CD8-positive, alpha-beta memory T cell (primary cell): ENCODE measurements at places on chromosomes 6 and 20. TPM values are rescaled to one million over a fixed set of nuclear protein-coding genes. Genes with fewer than 3 reads are reported as not detected.

DNA sequence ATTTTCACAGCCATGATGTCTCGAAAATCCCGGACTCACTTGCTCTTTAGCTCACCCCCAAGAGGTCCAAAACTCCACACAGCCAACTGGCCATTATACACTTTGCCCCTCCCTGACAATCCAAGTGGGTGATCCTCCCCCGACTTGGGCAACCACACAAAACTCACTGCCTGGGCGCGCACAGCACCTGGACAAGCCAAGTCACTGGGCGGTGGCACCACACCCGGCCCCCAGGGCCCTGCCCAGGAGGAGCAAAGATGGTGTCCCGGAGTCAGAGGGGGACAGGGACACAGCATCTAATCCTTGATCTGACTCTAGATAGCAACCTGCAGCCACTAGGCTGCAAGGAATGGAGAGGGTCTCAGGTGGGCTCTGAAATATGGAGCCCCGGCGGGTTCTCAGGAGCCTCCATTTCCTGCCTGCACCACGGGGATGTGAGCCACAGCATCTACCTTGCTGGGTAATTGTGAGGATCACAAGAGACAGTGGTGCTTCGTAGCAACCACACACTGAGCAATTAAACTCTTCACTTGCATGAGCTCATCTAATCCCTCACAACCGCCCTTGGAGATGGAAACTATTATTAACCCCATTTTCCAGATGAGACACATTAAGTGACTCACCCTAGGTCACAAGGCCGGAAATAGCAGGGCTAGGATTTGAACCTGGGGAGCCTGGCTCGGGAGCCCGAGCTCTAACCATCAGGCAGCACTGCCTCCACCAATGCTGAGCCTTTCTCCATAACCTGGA is 66.6 kb downstream of the BMP7 start:
- no peak for DNase-seq

GRCh38 chr20:63693733-63694583 is 2.5 kb upstream of the TNFRSF6B start:
- DNase-seq = no peak

RMND1 gene
- polyA plus RNA-seq = 10.4 TPM

DNA sequence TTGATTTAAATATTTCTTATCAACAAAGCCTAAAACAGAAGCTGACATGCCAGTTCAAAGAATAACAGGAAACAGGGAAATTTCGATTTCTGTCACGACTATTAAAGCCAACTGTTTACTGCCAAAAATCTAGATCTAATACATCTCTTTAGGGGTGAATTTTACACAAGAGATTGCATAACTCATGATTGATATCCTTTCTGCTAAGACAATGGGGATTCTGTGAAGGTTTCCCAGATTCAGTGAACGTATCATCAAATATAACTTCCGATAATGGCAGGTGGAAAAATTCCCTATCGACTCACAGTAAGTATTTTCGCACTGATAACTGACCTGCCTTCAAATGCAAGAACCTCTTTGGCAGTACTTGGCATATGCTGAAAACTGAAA is 42.9 kb downstream of the NHSL1 start:
- DNase-seq = no peak

DNA sequence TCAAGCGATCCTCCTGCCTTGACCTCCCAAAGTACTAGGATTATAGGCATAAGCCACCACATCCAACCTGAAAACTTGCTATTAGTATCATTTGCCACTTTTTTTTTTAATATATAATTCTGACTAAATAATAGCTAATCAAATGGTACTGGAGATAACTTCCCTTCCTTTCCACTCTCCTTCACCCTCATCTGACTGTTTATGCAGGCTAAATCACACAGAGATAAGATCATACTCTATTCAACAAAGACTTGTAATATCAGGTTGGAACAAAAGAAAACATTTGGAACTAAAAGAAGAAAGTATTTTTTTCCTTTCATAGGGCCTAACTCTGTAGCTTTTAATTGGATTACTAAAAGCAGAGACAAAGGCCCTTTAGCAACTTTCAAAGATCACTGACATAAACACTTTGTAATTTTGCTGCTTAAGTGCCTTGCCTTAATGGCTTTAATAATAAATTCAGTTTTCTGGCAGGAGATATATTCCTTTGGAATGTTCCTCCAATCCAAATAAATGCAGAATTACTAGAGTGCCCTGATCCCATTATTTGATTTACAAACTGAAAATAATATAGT is 198.7 kb upstream of the ASCC3 start:
- no peak for DNase-seq

DNA sequence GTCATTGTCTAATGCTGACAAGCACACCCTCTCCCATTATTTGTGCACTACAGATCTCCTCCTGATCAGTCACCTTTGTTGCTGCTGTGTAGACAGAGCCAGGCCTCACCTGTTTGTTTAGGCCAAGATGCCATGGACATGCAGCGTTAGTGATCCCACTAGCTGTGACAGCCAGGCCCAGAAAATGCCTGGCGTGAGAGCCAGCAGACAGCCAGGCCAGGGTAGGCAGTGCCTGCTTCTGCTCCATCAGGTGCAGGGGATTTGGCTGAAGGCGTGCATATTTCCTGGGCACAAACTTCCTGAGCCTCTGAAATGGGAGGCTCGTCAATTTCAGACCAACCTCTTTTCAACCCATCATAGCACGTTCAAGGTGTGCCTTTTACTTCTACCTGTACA is 27.3 kb downstream of the MANBAL start:
- no peak for DNase-seq

GRCh38 chr6:68343901-68344300 is 291.2 kb upstream of the ADGRB3 start:
- DNase-seq = no peak

UBD gene
- polyA plus RNA-seq = not detected

CCDC170 gene
- not detected for polyA plus RNA-seq

- DNase-seq = no peak
Observed at GRCh38 chr6:167685654-167686053, 141.1 kb upstream of the AFDN start.

TMEM200A gene
- polyA plus RNA-seq = 1.5 TPM

SRC gene
- 1.2 TPM for polyA plus RNA-seq
